ENCODE measurements at places on chromosomes 16 and 17.

DNA sequence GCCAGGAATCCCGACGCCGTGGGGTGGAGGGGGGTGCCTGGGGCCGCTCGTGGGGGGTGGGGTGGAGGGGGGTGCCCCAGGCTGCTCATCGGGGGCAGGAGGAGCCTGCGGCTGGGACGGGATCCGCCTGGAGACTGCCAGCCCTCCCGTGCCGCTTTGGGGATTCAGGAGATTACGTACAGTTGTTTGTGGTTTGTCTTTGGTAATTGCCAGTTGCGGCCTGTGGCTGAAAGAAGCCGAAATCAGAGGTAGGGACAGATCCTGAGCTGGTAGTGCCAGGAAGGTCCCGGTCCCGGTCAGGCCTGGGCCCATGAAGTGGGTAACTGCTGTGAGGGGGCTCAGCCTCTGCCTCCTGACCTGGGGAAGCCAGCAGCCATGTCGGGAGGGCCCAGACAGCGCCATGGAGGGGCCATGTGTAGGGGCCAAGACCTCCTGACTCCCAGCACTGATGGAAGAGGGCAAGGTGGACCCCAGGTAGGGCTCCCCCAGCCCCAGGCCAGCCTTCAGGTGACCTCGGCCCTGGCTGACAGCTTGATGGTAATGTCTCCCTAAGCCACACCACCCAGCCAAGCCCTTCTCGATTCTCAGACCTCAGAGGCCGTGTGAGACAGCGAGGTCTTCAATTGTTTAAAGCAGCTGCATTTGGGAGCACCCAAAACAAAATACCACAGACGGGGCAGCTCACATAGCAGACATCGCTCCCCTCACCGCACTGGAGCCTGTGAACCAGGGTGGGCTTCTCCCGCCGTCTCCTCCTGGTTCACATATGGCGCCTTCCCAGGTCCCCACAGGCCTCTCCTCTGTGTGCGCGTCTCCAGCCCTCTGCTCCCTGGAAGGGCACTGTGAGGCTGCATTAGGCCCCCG is 34.9 kb upstream of the SSTR5 start:
- DNase-seq = peak; percentile 54

- DNase-seq = no peak
These were observed 19.4 kb upstream of the NFATC3 start for GRCh38 chr16:68065716-68066305.

GRCh38 chr17:31008374-31009041 is 37.7 kb downstream of the RNF135 start:
- peak; percentile 87 for DNase-seq

GRCh38 chr17:2712300-2713043 is 908 bp upstream of the CLUH start:
- DNase-seq = no peak

DNA sequence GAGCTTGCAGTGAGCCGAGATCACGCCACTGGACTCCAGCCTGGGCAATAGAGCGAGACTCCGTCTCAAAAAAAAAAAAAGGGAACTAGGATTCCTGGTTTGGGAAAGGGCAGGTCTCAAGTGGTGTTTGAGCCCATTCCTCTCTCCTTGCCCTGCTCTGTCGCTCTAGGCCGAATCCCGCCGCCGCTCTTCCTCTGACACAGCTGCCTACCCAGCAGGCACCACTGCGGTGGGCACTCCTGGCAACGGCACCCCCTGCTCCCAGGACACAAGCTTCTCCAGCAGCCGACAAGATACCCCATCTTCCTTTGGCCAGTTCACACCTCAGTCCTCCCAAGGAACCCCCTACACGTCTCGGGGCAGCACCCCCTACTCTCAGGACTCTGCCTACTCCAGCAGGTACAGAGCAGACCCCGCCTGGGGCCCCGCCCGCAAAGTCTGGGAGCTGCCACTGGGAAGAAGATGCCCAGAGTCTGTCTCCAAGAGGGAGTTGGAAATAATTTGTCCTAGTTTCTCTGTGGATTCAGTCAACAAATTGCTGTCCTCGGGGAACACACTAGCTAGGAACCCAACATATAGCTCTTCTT is 6.5 kb downstream of the SETD1A start:
- no peak for DNase-seq

- DNase-seq = no peak
These were observed 47.5 kb downstream of the NT5M start for GRCh38 chr17:17350491-17351355.

- no peak for DNase-seq
These were observed 33.2 kb upstream of the MPHOSPH6 start for GRCh38 chr16:82203198-82203597.

GRCh38 chr16:73616166-73616753 is 568.3 kb upstream of the ZFHX3 start:
- peak; percentile 69 for DNase-seq

- DNase-seq = peak; percentile 45
These were observed 30.2 kb upstream of the ABCC3 start for GRCh38 chr17:50604513-50604912.

DNA sequence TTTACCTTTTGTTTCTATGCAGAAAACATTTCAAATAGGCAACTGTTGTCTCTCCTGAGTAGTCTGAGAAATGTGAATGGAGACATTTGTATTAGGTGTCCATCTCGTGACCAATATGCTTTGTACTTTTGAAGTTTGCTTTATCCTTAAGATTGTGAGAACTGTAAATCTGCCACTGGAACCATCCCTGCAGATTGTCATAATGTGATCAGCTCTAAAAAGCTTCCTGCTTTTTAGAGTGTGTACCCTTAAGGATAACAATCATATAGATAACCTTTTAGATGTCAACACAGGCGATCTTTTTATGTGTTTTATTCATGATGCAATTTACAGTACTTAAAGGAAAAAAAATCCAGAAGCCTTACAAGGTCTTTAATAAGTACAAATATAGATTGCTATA is 63.5 kb downstream of the PRKCA start:
- no peak for DNase-seq

DNA sequence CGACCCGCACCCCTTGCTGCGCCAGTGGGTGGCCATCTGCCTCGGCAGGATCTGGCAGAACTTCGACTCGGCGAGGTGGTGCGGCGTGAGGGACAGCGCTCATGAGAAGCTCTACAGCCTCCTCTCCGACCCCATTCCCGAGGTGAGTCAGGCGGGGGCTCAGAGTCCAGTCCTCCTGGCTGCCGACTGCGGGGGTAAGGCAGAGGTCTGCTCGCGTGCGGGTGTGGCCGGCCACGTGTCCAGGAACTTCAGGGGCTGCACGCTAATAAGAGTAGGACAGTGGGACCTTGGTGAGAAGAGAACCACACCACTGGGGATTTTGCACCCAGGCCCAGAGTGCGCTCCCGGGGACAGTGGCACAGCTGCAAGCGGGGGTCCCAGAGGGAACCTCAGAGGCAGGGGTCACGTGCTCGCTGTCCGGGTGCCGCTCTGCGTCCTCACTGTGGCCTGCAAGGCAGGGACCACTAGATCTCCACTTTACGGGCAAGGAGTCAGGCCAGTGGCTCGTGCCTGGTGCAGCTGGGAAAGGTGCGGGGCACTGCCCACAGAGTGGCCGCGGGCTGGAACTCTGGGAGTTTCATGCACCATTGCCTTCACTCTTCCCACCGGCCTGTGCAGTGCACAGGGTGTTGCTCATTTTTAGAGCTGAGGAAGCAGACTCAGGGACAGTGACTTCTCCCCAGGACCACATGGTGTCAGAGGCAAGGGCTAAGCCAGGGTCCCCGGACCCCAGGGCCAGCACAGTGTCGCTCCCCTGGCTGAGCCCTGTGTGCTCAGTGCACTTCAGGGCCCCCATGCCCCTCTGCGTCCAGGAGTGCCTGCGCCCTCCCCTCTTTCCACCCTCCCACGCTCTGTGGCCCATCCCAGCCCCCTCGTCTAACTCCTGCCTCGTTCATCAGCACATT is 107.6 kb upstream of the CHMP6 start:
- no peak for DNase-seq

DNA sequence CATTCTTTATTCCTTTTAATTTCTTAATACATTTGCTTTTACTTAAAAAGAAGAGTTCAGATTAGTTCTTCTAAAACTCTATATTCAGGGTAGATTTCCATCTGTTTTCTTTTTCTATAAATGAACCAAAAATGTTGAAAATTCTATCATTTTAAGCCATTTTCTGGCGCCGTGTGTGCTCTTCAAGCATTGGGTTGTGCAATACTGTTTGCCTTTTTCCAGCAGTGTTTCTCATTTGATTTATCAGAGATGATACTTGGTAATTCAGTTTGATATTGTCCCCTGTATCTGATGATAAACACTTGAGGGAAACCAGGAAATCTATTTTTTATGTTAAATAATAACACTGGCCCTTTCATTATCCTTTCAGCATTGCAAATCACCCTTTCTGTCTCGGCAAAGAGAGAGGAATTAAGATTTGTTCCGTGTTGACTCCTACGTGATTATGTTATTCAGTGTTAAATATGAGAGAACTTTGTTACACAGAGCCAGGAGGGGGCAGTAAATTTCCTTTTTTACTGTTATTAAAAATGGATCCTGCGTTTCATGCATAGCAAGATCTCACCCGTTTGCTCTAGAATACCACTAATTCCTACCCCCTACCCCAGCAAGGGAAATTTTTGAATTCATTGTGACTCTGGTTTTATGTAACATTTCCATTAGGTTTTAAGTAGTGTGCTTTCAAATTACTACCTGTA is 606.9 kb upstream of the RBFOX1 start:
- DNase-seq = no peak

DNA sequence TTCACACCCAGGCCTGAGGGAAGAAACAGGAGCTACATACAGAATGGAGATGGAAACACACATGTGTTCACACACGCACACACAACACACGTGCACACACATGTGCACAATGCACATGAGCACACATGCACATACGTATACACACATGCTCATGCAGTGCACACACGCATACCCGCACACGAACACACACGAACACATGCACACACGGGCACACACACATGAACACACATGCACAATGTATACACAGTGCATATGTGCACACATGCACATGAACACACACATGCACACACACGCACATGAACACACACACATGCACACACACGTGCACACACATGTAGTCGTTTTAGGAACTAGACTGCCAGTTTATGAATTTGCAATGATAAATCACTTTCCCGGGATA is 49.3 kb upstream of the CDR2 start:
- DNase-seq = no peak

DNA sequence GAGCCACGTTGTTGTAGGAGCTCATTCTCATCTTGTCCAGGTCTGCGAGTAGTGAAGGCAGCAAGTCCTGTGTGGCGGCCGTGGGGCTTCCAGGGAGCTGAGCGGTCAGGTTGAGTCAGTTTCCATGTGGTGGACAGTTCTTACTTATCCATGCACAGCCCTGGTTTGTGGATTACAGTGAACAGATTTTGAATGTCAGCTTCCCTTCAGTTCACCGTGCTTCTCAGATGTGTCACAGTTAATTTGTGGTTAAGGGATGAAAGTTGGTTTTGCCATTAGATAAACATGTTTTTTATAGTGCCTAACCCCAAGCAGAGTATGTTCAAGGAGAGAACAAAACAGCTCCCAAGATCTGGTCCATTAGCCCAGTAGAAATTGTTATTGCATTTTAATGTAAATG is 103.1 kb downstream of the RPTOR start:
- no peak for DNase-seq

- no peak for DNase-seq
These were observed 601.4 kb upstream of the CA10 start for GRCh38 chr17:52759864-52760263.

Data from retina (tissue), 1 donor.